NCI-H526 (cell line): ENCODE measurements at places on chromosomes 7 and 10.
A peak's percentile ranks its signal among the peaks of the same experiment; 100 is the strongest.

DNA sequence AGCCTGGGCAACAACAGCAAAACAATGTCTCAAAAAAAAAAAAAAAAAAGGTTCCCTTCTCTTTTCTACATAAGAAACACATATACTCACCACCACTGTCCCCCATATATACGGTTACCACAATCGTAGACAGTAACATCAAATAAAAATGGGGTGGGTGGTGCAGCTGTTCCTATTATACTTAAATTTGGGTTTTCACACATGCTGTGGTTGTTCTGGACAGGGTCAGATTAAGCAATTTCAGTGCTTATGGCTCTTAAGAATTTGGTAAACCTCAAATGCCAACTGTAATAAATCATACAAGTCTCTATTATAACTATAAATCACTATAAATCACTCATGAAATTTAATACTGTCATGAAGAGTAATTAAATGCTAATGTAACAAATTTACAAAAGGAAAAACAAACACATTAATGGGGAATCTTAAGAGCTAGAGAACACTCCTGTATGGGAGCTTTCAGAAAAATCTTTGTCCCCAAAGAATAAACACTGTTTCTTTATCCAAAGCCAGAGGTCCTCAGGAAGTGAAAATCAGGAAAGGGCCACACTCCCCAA is 143.6 kb downstream of the GLI3 start:
- no peak for DNase-seq

DNA sequence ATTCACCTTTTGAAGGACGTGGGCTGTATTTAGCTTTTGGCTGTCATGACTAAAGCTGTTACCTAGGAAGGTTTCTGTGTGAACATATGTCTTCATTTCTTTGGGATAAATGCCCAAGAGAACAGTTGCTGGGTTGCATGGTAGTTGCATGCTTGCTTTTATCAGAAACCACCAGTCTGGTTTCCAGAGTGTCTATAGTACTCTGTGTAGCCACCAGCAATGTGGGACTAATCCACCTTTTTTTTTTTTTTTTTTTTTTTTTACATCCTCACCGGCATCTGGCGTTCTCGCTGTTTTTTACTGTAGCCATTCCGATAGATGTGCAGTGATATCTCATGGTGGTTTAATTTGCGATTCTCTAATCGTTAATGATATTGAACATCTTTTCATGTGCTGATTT is 297.8 kb downstream of the SDK1 start:
- DNase-seq, result no peak

GRCh38 chr7:45217358-45217757 is 59.8 kb downstream of the RAMP3 start:
- no peak for DNase-seq

DNA sequence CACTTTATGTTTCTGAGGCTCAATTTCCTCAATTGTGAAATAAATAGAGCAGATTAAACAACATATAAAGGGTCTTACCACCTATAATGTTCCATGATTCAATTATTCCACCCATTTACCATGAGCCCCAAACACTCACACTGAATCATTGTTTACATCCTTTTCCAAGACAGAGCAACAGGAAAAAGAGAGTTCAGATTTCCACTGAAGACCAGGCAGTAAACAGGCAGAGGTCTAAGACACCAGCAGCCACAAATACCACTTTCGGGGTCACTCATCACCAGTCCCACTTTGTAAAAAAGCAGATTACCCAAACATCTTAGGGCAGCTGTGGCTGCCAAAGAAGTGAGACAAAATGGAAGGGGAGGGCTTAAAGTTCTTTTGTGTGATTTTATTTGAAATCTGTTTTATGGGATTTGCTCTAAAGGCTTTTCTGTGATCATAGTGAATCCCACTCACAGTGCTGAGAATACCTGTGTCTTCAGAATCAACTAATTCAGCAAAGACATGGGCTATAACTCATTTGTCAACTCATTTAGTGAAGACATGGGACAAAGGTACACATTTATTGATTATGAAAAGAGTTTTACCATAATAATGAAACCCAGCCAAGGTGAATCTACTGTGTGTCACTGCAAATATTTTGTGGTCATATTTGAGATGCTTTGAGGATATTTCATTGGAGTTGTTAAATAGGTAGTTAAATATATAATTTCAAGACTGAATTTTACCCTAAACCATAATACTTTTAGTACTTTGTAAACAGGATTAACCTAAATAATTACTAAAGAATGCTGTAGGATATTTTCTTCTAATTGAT is 24.8 kb upstream of the DLD start:
- no peak for DNase-seq

DNA sequence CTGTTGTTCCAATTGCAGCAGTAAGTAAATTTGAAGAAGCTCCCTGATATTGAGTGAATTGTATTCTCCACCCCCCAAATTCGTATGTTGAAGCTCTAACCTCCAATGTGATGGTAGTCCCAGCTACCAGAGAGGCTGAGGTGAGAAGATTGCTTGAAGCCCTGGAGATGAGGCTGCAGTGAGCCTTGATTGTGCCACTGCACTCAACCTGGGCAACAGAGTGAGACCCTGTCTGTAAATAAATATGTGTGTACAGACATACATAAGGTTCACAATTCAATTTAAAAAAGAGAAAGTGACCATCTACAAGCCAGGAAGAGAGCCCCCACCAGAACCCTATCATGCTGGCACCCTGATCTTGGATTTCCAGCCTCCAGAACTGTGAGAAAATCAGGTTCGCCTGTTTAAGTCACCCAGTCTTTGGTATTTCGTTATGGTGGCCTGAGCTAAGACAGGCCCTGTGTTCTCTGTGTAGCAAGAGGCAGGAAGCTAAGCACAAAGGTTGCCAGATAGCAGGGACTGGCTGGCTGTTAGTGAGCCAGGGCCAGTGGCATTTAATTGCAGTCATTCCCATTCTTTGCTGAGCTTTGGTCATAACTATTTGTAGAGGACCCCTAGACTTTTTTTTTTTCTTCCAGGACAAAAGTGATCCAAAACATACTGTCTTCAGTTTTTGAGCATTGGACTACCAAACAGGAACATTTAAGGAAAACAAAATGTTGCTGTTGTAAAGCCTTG is 45.6 kb downstream of the AUTS2 start:
- DNase-seq, result no peak

- DNase-seq, result peak; percentile 36
These were observed 44.2 kb upstream of the DPYSL4 start for GRCh38 chr10:132142396-132143161.

DNA sequence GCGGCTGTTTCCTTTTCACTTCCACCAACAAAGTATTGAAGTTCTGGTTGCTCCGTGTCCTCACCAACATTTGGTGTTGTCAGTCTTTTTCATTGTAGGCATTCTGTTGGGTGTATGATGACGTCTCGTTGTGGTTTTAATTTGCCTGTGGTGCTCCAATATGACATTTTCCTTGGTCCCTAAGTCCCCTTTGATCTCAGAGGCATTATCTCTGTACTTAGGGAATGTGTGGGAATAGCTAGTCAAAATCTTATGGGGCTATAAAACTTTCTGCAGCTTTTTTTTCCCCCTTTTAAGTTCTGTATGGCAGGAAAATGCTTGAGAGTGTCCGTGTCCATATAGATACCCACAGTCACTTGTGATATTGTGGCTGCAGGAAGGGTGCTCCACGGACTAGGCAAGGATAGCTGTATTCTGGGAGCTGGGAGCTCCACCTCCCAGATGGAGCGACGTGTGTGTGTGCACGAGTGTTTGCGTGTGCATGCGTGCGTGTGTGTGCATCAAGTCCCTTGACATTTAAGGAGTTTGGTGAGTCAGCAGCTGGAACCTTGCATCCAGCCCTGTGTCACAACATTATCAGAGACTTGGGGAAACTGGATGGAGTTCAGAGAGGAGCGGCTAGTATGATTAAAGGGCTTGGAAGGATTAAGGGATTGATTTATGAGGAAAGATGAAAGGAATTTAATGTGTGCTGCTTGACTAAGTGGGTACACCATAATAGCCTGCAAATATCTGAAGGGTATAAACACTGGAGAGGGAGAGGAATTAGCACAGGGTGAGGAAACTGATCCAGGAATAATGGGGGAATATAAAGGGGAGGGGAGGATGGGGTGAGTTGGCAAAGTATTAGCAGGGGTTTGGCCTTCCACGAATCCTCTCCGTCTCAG is 66.8 kb downstream of the LRMDA start:
- DNase-seq, result no peak

- no peak for DNase-seq
These were observed 60.3 kb downstream of the CNTNAP2 start for GRCh38 chr7:146176860-146177259.

GRCh38 chr10:76868098-76868977 is 769.3 kb downstream of the KCNMA1 start:
- DNase-seq, result no peak

DNA sequence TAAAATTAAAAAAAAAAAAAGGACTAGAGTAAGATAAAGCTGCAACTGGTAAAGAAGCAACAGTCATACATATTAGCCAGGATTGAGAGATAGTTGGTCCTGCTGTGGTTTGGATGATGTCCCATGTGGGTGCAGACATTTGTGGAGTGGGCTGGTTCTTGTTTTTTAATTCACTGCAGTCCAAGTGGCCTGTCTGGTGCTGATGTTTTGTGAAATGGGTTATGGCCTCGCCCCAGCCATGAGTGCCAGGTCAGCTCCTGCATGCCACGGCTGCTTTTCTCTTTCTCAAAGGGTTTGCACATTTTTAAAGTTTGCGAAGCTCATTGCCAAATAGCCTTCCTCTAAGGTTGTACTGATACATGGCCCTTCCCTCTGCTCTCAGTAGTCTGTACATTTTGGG is 14.1 kb upstream of the BTBD16 start:
- no peak for DNase-seq

DNA sequence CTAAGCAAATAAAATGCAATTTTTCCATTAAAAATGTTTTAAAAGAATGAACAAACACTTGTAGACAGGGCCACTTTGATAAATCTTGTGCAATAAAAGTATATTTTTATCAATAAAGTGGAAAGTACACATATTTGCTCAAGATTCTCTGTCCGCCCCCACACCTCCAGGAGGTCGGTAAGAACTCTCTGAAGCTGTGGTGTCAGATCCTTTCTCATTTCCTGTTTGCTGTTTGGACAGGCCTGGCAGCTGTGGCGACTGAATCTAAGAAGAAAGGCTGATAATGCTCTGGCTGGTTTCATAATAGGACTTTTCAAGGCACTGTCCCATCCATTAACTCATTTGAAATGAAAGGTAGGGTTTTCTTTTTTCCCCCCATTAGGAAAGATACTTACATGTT is 15.3 kb upstream of the ASB4 start:
- no peak for DNase-seq

GRCh38 chr7:64885520-64886240 is 17.4 kb upstream of the ZNF273 start:
- DNase-seq, result no peak

DNA sequence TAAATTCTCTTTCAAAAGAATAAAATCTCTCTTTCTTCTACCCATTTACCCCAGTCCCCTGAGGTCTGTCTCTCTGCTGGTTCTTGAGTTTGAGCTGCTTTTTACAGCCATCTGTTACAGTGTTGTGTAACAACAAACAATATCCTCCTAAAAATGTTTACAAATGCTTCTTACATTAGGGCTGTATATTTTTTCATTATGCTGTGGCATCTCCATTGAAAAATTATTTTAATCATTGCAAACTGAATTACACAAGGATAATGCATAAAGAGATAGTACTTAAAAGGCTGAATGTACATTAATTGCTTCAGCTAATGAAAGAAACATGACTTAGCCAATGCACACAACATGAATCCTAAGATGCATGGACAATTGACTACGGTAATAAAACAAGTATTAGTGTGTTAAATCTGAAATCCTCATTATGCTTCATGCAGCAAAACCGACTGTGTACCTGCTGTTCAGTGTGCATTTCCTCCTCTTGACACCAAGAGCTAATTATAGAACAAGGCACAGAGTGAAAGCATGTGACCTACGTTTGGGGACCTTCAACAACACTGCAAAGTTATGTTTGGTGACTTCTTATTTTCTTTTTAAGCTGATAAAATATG is 181.7 kb upstream of the RHOBTB1 start:
- DNase-seq, result no peak

DNA sequence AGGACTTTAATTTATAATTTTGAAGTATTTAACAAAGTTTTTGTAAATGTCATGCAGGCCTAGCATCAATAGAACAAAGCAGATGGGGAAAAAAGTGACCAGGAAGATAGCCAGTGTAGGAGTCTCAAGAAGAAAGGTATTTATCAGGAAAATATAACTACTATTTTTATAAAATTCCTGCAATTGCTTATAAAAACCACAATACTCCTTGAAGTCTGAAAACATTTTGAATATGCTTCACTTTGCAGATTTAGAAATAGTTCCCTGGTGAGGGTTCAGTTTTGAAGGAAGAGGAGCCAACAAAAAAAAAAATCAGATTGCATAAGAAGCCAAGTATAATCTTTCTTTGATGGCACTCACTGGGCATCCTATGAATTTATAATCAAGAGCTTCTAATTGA is 34.1 kb downstream of the MTERF1 start:
- DNase-seq, result no peak
